NCI-H1694 treated with DMSO at 0.1 percent for 48 hours (cell line): ENCODE measurements at places on chromosomes 16 and 17.

DNA sequence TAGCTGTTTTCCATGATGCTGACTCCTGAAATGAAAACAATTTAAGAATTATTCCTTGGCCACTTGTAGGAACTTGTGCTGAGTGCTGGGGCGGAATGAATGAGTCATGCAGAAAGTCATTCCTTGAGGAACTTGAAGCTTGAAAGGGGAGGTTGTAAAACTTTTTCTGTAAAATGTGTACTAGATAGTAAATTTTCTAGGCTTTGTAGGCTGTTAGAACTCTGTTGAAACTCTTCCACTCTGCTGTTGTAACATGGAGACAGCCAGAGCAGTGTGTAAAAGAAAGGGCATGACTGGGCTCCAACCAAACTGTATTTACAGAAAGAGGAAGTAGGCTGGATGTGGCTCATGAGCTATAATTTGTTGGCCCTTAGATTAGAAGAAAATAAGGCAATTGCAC, 46.1 kb downstream of the ABCA8 start:
- peak; percentile 34 for DNase-seq

GRCh38 chr17:21551081-21551881, 141.0 kb upstream of the KCNJ18 start:
- peak; percentile 57 for DNase-seq

GRCh38 chr17:65163990-65164495, 26.9 kb downstream of the RGS9 start:
- no peak for DNase-seq

DNA sequence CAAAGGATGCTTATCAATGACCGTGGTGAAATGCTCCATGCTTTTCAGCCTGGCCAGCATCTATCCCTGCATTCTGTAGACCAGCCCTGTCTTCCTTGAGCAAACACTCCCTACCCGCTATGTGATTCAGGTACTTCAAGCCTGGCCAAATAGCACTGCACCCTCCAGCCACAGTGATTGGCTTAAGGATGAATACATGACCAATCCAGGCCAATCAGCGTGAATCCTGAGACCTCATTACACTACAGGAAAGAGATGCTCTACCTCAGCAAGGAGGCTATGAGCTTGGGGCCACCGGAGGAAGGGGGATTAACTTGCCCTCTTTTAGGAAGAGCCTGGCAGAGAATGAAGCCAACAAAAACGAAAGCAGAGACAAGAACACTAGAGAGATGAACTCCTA, 162.5 kb downstream of the ZNF423 start:
- no peak for DNase-seq

- no peak for DNase-seq
These were observed 405.5 kb downstream of the CPPED1 start for GRCh38 chr16:12398029-12398682.

GRCh38 chr17:75764711-75765421, at the start of gene GALK1:
GALK1 (minus strand) TSS chr17:75765192; CDS start chr17:75765136, 56 bp downstream.
- no peak for DNase-seq

DNA sequence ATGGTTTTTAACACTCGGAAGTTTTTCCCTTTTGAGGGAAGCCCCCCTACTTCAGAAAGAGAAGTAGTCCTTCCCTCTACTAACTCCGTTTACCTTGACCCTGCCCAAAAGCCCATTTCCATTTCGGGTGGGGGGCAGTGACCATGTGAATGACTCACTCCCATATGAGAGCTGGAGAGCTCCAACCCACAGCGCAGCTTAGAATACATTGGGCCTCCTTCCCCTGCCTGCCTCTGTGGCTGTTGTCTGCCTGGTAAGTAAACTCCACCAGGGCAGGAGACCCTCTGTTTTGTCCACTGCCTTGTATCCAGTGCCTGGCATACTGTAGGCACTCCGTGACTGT, 985 bp downstream of the SGSM2 start:
- DNase-seq, result no peak
